Activated T-cell treated with anti-CD3 and anti-CD28 coated beads, Interleukin-2, amount 50 U/mL, for 72 hours (primary cell): ENCODE measurements at places on chromosomes 2 and 18. TPM values are rescaled to one million over a fixed set of nuclear protein-coding genes. Genes with fewer than 3 reads are reported as not detected.

DNA sequence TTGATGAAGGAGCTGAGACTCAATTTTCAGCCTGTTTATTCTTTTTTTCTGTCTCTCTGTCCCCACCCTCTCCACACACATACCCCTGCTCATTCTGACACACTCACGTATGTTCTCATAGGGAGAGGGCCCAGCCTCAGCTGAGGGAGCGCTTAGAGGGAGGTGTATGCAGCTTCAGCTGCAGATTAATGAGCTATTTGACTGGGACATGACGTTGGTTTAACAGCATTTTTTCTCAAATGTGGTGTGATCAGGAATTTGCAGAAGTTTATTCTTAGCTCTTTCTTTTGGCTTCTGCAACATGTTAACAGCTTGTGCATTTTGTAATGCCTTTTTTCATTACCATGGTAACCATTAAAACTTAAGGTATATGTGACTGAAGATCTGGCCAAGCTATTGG, 1547.1 kb upstream of the PIK3C3 start:
- DNase-seq: no peak

DNA sequence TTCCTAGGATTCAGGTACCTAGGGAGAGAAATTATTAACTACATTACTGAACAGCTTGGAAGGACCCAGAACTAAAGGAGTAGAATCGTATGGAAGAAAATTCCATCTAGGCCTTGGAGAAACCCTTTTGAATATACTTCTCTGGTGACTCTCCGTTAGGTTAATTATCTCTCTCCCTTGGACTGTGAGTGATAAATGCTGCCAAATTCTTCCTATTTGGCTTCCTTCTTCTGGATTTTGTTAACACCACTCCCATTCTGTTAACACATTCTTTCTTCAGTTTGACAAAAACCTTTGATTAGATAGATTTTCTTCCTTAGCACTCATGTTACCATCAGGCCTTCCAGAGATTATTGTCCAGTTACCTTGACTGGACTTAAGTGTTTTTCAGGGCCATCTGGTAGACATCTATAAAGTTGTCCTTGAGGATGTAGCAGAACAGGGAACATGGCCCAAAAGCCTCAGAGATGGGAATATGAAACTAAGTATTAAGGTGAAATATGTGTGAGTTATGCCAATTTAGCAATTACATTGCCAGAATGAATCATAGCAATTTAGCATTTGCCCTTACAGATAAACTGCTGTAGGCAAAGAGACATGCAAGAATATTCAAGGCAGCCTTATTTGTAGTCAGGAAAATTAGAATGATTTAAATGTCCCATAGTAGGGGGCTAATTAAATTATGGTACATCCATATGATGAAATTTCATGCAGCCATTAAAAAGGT, 6.7 kb downstream of the CYP27A1 start:
- no peak for DNase-seq

GRCh38 chr2:241540401-241540770, 18.2 kb upstream of the BOK start:
- no peak for DNase-seq

- no peak for DNase-seq
Observed at GRCh38 chr2:171411791-171412483, 21.9 kb downstream of the METTL8 start.

GRCh38 chr2:25232248-25232825, 64.0 kb upstream of the POMC start:
- DNase-seq: no peak

GRCh38 chr2:143933946-143934569, 585.9 kb downstream of the ZEB2 start:
- no peak for DNase-seq

DNA sequence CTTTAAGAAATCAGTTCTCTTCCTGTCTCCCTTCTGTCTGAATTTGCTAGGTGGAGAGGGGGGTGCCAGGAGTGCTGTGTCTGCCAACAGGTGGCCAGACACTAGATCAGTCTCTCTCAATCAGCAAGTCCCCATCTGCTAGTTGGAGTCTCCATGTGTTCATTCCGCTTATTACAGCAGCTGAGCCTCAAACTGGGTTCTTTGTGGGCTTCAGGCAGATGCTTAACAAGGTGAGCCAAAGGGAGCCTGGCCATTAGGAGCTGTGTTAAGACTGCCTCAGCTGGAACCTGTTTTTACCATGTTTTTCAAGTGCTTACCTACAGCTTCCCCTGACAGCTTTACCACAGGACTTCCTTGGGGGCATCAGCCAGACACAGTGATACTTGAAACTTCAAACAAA, 401.9 kb downstream of the LRP1B start:
- DNase-seq: no peak

GRCh38 chr2:188569431-188570165, 277.9 kb downstream of the GULP1 start:
- DNase-seq: no peak

DNA sequence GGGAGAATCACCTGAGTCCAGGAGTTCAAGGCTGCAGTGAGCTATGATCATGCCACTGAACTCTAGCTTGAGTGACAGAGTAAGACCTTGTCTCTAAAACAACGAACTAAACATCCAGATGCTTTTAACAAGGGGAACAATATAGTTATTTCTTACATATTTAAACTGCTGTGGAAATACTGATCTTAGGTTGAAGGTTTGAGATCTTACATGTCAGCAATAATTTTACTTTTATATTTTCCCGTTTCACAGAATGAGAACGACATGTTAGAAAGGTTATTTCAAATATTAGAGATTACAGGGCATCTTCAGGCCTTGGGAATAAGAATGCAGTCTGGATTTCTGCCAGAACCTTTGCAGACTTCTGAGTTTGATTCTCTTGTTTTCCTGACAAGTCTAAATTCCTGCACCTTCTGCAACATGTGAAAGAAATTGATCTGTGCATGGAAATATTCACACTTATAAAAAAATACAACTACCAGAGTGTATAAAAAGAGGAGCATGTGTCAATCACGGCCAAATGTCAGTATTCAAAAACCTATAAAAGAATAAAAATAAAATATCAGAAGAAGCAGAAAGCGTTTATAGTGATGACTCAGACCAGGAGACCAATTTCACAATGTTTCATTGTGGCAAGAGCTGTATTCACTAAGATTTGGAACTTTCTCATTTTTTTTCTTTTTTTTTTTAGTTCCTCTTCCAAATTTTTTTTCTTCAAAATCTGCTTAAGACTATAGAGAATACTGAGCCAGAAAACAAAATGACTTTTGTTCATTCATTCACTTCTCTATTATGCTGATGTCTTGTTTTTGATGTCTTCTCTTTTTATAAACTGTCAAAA, 29.6 kb downstream of the COLEC12 start:
- no peak for DNase-seq

DNA sequence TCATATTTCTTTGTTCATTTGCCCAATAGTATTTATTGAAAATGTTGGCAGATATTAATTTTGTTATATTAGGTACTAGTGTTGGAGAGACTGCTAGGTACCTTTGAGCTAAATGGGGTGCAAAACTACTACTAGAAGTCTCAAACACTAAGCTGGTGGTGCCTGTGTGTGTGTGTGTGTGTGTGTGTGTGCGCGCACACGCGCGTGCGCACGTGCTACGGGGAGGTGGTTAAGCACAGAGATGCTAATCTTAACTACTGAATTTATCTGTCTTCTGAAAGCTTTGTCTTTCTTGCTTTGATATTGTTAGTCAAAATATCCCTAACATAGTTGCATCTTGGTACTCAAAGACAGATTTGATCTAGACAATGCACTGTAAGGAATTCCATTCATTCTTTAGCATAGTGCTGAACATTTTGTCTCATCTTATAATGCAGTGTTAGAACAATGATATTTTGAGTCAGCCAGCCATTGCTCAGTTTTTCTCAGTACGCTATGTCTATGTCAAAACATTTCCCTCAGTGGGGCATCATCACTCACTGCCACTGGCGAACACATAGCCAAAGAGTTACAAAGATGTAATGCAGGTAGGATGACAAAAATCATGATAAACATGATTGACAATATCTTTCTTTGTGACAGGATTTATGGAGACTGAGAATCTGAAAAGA, 396.0 kb upstream of the RGPD4 start:
- DNase-seq: no peak

- no peak for DNase-seq
Observed at GRCh38 chr2:174663550-174663949, 65.9 kb upstream of the WIPF1 start.

DNA sequence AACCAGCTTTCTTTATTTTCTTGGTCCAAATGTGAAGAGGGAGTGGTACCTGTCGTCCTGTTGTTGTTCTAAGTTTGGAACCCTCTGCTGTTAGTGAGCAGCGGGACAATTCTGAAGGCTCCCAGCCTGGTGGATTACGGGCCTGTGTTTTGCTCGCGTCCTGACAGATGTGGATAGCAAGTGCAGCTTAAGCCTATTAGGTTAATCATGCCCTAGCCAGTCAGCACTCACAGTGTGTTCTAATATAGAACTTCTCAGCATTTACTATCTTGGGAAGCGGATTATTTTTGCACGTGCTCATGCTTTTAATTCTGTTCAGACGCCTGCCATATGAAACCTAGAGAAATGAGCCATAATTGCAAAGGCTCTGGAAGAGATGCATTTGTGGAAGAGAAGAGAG, at the start of gene PCARE:
TSS of gene PCARE (minus strand) at position 113 of the 400 bp plus-strand sequence. CDS start 262 bp downstream, outside the sequence.
- DNase-seq: no peak

GRCh38 chr2:12304564-12305171, 412.1 kb upstream of the TRIB2 start:
- DNase-seq: no peak

DNA sequence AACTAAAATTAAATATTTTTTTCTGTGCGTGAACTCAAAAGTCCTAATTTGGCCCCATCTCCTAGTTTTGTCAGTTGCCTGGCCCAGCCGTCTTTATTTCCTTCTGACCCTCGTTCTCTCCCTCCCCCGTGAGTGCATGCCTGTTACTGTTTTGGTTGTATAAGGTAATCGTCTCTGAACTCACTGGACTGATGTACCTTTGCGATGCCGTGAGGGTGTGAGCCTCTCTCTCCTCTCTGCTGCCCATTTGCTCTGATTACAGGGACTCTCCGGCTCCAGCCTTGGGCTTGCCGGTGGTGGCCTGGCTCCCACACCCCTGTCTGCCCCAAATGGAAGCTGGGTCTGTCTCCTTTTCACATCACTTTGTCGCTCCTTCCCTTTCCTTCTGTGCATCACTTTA, 66.5 kb upstream of the RBM44 start:
- DNase-seq: no peak

GRCh38 chr18:58417752-58418151, 211.1 kb downstream of the ALPK2 start:
- no peak for DNase-seq

GRCh38 chr2:127083819-127084503, 23.0 kb downstream of the BIN1 start:
- DNase-seq: no peak

DNA sequence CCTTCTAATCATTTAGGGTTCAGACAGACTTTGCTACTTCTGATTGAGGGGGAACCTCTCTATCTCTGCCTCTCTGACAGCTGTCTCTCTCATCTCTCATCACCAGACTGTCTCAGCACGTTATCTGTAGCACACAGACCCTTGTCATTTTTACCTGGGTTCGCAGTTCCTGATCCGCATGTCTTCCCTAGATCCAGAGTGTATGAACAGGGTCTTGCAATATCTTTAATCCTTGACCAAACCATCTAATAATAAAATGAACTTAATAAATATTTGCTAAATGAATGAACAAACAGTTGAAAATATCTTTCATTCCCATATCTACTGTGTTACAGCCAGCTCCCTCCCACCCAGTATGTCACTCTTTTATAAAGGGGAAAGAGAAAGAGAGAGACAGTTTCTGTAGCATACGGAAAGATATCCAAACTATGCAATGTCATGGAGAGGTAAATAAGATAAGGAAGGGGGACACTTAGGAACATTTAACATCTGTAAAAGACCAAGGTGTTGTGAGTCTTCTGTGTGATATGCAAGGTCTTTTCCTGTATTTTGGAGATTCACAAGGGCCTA, 507.6 kb downstream of the SUCLG1 start:
- DNase-seq: no peak

GRCh38 chr2:232506709-232507108, 13.5 kb upstream of the PRSS56 start:
- no peak for DNase-seq

DNA sequence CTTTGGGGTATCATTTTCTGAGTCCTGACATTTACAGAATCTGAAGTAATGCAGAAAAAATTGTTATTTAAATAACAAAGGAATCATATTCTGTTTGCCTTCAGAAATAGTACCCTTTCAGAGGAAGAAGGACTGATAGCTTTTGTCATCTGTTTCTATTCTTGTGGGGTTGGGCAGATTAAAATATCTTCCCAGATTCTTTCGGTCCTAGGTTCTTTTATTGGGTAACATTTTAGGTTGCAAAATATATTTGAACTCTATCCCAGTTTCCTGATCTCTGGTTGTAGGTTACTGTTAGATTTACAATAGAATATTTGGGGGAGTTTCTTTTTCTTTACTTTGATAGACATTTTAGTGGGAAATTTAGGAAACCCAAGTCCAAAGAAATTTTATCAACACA, 550.5 kb downstream of the SPAG16 start:
- DNase-seq: no peak

DNA sequence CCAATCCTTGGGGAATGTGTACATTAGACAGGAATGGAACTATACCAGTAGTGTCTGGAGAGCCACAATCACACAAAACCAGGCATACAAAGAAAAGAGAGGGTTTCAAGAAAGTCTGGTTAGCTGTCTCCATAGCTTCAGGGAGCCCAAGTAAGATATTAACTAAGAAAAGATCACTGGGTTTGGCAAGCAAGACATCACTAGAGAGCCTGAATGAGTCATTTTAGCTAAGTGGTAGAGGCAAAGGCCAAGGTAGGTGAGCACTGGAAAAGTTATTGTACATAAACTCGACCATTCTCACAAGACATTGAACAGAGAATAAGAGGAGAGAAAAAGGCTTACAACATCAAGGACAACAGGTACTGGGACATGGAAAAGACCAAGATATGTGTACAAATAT, 143.8 kb upstream of the ARL4C start:
- no peak for DNase-seq

DNA sequence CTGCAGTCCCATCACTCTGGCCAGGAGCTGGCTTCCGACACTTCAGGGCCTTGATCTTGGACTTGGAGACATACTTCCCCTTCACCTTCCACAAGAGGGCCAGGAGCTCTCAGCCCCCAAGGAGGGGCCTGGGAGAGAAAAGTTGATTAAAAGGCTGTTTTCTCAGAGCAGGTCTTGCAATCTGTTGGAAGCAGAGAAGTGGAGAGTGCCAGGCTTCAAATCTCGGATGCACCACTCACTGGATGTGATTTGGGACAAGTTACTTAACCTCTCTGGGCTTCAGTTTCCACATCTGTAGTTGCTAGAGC, 255.3 kb downstream of the CYP26B1 start:
- DNase-seq: no peak

- DNase-seq: no peak
Observed at GRCh38 chr18:49971462-49971861, 158.1 kb upstream of the ACAA2 start.

Gene LPIN1
- total RNA-seq: 45.4 TPM

Gene TMEM163
- 0.12 TPM for total RNA-seq

Gene SP100
- total RNA-seq: 156 TPM

Gene COLEC11
- 0.21 TPM for total RNA-seq

Gene SH3RF3
- 1.2 TPM for total RNA-seq

Gene STPG4
- total RNA-seq: not detected

Gene NFU1
- total RNA-seq: 61.2 TPM

Gene GALNT5
- total RNA-seq: not detected

Gene LYG2
- total RNA-seq: not detected

Gene GPAT2
- 12.4 TPM for total RNA-seq

Gene ZBTB7C
- 0.05 TPM for total RNA-seq

Gene KCNS3
- total RNA-seq: not detected

Gene DNAJC5G
- not detected for total RNA-seq

Gene MZT2A
- 178 TPM for total RNA-seq

Gene CGREF1
- total RNA-seq: 0.81 TPM

Gene CIB4
- total RNA-seq: not detected

Gene RSAD2
- total RNA-seq: 17.8 TPM

Gene FRZB
- not detected for total RNA-seq

Gene NYAP2
- total RNA-seq: not detected

Gene MERTK
- total RNA-seq: 3.0 TPM
